ENCODE measurements at places on chromosomes 4 and X.

GRCh38 chr4:154464654-154465053, 26.9 kb downstream of the DCHS2 start:
- DNase-seq, result no peak

DNA sequence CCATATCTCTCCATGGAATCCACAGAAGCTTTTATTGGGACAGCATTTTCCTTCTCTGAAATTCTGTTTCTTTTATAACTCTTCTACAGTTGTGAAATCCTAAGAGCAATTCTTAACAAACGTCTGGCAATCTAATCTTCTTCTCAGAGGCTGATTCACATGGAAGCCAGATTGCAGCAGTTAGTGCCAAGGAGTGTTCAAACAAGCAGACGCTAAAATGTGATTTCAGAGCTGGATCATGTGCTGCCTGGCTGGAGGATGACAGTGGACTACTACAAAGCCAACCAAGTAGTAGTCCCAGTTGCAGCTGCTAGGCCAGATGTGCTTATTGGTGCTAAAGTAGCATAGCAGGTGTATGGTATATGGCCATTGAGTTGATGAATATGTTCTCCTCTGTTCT, 27.7 kb upstream of the GLRB start:
- DNase-seq, result no peak

DNA sequence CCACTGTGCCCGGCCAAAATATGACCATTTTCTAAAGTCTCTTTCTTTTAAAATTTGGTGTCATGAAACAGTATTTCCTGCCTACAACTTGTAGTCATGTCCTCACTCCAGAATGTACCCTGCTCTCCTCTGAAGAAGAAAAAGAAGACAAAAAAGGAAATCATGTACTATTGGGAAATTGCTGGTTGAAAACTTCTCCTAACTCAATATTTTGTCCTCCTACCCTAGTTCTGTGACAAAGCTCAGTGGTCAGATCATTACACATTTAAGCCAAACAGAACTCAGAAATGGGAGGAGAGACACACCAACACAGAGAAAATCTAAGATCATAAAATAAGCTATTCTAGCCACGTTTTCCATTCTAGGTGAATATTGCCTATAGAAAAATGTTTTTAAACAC, 127.7 kb downstream of the IRF2 start:
- DNase-seq, result no peak

DNA sequence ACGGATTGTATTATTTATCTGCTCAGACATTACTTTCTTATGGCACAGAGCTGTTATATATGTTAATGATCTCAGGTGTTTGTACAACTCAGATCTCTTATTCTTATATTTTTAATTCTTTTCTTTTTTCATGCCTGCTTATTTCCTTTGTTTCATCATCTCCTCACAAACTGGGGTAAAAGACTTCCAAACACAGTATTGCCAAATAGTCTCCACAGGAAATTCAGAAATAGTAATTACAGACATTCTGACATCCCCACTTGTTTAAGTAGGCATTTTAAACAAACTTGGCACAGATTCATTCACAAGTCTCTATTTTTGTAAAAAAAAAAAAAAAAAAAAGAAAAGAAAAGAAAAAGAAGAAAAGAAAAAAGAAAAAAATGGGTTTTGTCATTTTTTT, 129.7 kb upstream of the USP38 start:
- no peak for DNase-seq

- DNase-seq, result no peak
These were observed 28.6 kb upstream of the TAF9B start for GRCh38 chrX:78168065-78168464.

DNA sequence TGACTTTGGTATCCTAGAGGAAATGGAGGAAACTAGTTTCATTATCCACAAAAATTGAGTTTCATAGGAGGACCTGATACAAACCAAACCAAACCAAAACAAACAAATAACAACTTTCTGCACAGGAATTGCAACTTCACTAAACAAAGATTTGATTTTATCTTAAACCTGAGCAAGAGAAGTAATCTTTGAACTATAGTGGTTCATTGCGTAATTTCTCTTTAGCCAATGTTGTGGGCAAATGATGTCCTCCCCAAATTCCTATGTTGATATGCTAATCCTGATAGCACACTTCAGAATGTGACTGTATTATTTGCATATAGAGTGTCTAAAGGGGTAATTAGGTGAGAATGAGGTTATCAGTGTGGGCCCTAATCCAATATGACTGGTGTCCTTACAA, 102.4 kb downstream of the CAMK2D start:
- DNase-seq, result no peak

DNA sequence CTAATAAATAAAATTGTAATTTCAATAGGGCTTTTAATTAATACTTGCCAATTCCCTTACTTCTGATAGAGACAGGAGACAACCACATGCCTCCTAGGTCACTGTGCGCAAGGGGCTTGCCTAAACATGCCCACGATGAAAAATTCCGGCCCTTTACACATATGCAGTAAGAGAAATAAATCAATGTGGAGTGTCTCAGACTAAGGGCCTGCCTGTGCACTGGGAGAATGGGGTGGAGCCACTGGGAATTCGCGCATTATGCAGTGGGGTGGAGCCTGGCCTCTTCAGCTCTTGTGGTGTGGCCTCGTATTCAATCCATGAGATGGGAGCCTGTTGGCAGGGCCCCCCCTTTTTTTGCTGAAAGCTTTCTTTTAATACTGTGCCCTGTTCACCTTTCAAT, 484.5 kb downstream of the PDGFC start:
- DNase-seq, result no peak

- DNase-seq, result no peak
These were observed 265.3 kb downstream of the FRMPD4 start for GRCh38 chrX:12403474-12404082.

GRCh38 chrX:155056877-155057792, 13.8 kb downstream of the CMC4 start:
- peak; percentile 60 for DNase-seq

GRCh38 chr4:185151296-185151695, 8.2 kb downstream of the SLC25A4 start:
- DNase-seq, result no peak

GRCh38 chr4:42643685-42644084, 13.2 kb downstream of the ATP8A1 start:
- DNase-seq, result no peak

DNA sequence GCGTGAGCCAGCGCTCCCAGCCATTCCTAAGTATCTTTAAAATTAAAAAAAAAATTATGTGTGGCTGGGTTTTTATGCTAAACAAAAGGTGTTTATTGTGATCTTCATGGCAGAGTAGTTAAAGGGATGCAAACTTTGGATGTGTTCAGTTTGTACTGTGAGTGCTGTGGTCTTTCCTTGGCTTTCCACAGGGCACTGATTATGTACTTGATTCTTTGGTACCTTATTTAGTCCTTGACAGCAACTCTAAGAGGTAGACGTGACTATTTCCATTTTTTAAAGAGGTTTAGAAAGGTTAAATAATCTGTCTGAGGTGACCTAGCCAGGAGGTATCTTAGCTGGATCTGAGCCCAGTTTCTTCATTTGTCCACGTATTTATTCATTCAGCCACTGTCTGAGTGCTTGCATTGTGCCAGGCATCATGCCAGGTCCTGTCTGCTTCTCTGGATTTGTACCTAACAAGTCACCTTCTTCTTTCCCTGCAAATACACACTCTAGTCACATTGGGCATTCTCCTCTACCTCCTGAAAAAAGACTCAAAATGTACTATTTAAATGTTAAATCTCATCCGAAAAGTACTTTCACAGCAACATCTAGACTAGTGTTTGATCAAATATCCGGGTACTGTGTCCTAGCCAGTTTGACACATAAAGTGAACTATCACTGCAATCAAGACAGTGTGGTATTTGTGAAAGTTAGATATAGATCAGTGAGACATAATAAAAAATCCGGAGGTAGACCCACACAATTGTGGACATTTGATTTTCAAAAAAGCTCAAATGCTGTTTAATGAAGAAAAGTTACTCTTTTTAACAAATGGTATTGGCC, 31.5 kb downstream of the WWC2 start:
- DNase-seq, result no peak

GRCh38 chrX:10121787-10122186, 35.0 kb upstream of the CLCN4 start:
- DNase-seq, result peak; percentile 17

- DNase-seq, result no peak
These were observed 45.8 kb upstream of the FBXW7 start for GRCh38 chr4:152581536-152582160.

- DNase-seq, result no peak
These were observed 1.9 kb downstream of the THAP6 start for GRCh38 chr4:75516144-75516543.

DNA sequence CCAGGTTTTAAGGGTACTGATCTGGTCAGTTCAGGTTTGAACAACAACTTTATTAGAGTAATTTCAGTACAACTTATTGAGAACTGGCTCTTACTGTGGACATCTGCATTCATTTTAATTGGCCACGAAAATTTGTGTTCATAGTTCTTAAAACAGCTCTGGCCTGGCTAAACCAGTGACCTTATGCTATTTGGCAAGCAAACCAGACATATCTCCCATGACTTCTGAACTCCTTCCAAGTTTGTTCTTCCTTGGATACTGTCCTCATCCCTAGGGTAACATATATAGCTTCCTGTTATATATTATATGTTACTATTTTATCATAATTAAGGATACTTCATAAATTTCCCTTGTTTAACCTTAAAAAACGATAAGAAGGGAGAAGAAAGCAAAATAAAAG, 841.9 kb downstream of the TRAM1L1 start:
- no peak for DNase-seq

DNA sequence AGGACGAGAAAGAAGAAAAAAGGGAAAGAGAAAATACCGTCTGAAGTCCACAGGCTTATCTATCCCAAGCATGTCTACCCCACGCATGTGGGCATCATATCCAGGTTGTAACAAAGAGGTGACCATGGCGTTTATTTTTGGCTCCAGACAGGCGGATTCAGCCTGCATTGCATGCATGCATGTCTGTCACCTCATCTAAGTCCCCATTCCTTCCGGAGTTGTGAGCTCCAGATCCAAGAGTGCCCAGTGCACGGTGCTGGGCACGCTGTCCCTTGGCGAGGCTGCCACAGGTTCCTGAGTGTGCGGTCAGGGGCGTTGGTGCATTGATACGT, 905 bp upstream of the GALNTL6 start:
- no peak for DNase-seq
